ENCODE measurements at places on chromosomes 5 and 9.

DNA sequence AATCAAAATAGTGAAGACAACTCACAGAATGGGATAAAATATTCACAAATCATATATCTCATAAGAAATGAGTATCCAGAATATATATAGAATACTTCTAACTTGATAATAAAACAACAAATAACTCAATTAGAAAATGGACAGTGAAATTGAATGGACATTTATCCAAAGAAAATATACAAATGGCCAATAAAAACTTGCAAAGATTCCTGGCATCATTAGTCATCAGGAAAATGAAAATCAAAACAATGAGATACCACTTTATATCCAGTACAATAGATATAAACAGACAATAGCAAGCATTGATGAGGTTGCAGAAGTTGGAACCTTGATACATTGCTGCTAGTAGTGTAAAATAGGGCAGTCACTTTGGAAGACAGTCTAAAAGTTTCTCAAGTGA is 12.8 kb upstream of the TLR4 start:
- DNase-seq: no peak

GRCh38 chr5:150361301-150361700 is 3.8 kb downstream of the TCOF1 start:
- DNase-seq: no peak

DNA sequence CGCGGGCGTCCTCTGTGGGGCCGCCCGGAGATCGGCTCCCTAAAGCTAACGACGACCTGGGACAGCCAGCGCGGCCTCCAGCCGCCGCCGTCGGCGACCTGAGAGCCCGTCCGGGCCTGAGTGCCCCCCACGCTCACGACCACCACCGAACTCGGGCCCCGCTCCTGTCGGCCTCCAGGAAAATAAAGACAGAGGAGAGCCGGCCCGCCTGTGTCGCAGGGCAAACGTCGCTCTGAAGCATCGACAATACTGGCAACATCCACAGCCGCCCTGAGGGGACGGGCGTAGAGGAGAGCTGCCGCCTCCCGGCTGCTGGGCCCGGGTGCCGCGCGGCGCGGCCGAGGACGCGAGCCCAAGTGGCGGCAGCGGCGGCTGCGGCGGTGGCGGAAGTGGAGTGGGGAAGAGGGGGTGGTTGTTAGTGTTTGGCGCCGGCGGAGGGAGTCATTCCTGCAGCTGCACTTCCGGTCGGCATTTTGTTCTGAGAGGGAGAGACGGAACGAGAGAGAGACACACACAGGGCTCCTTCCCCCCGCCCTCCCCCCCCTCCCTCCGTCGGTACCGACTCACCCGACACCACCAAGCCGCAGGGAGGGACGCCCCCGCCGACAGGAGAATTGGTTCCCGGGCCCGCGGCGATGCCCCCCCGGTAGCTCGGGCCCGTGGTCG is at the start of gene NIPBL:
NIPBL (plus strand) TSS at position 471 of the 666 bp plus-strand sequence. CDS start 76,928 bp downstream, outside the sequence.
- DNase-seq: peak; percentile 94

- no peak for DNase-seq
Observed at GRCh38 chr9:31259824-31260223, 1124.6 kb upstream of the ACO1 start.

DNA sequence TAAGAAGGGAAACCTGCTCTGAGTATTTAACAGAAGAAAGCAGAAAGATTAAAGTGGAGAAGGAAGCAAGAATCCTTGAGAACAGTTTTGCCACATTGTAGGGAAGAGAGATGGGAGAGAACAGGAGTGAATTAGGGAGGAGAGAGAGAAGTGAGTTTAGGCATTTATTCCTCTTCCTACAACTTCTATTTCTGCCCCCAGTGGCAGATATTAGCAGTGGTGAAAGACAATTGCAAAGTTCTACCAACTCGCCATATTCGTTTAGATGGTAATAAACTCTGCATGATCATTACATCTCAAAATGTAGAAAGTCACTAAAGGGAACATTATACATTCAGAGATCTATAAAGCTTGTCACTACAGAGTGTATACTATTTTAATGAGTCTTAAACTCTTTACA is 440.1 kb upstream of the TRPC7 start:
- no peak for DNase-seq

- DNase-seq: no peak
Observed at GRCh38 chr5:107337281-107337680, 333.5 kb downstream of the EFNA5 start.

DNA sequence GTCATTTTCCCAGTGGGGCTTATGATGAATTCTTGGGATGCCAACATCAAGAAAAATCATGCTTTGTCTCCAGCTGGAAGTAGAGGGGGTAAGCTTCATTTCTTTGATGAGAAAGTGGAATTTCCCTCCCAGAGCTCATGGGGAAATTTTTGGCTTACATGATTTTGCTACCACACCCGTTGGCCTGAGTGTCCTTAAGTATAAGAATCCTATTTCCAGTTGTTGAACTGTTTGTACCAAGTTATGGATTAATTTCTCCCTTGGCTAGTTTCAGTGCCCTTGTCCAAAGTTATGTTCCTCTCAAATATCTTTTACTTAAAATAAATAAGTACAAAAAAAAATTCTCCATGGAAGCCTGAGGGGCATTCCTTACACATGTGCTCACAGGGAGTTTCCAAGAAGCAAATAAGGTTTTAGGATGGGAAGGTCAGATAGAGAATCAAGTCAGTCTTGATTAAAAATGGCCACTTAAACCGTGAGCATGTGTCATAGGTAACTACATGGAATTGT is 82.3 kb downstream of the PTCD2 start:
- peak; percentile 85 for DNase-seq

GRCh38 chr9:122777935-122778627 is 10.7 kb upstream of the OR5C1 start:
- peak; percentile 79 for DNase-seq

- no peak for DNase-seq
Observed at GRCh38 chr9:7816021-7816420, 16.4 kb upstream of the DMAC1 start.
